GM23338 (cell line): ENCODE measurements at places on chromosomes 7 and 10. TPM values are rescaled to one million over a fixed set of nuclear protein-coding genes. Genes with fewer than 3 reads are reported as not detected.
A peak's percentile ranks its signal among the peaks of the same experiment; 100 is the strongest.

- DNase-seq, result peak; percentile 63
- no peaks in the 10 kb centered on the region for H3K36me3 ChIP-seq
- H3K27ac ChIP-seq, result no peak overlapping the region
- peaks cover 29% of the 10 kb centered on the region for H3K4me1 ChIP-seq
- peak overlapping the region; percentile 65 for H3K4me3 ChIP-seq
- H3K27me3 ChIP-seq, result peaks cover 98% of the 10 kb centered on the region
Observed at GRCh38 chr10:75398692-75399460, 2.7 kb downstream of the ZNF503 start.

- H3K27ac ChIP-seq, result no peak overlapping the region
- H3K4me1 ChIP-seq, result peaks cover 10% of the 10 kb centered on the region
- no peaks in the 10 kb centered on the region for H3K27me3 ChIP-seq
Observed at GRCh38 chr10:124534231-124534798, 72.7 kb downstream of the LHPP start.

- H3K4me3 ChIP-seq, result no peak overlapping the region
- no peaks in the 10 kb centered on the region for H3K4me1 ChIP-seq
- H3K36me3 ChIP-seq, result no peaks in the 10 kb centered on the region
- H3K27ac ChIP-seq, result no peak overlapping the region
- no peak for DNase-seq
- H3K27me3 ChIP-seq, result no peaks in the 10 kb centered on the region
Observed at GRCh38 chr10:84683980-84684740, 355.8 kb downstream of the CCSER2 start.

- H3K27me3 ChIP-seq, result no peaks in the 10 kb centered on the region
- DNase-seq, result peak; percentile 17
- no peak overlapping the region for H3K4me3 ChIP-seq
- H3K4me1 ChIP-seq, result peaks cover 17% of the 10 kb centered on the region
Observed at GRCh38 chr10:77452952-77453564, 184.6 kb downstream of the KCNMA1 start.

- no peaks in the 10 kb centered on the region for H3K36me3 ChIP-seq
- no peaks in the 10 kb centered on the region for H3K27me3 ChIP-seq
- no peak overlapping the region for H3K27ac ChIP-seq
- no peak for DNase-seq
Observed at GRCh38 chr7:36682102-36682501, 42.2 kb downstream of the AOAH start.

DNA sequence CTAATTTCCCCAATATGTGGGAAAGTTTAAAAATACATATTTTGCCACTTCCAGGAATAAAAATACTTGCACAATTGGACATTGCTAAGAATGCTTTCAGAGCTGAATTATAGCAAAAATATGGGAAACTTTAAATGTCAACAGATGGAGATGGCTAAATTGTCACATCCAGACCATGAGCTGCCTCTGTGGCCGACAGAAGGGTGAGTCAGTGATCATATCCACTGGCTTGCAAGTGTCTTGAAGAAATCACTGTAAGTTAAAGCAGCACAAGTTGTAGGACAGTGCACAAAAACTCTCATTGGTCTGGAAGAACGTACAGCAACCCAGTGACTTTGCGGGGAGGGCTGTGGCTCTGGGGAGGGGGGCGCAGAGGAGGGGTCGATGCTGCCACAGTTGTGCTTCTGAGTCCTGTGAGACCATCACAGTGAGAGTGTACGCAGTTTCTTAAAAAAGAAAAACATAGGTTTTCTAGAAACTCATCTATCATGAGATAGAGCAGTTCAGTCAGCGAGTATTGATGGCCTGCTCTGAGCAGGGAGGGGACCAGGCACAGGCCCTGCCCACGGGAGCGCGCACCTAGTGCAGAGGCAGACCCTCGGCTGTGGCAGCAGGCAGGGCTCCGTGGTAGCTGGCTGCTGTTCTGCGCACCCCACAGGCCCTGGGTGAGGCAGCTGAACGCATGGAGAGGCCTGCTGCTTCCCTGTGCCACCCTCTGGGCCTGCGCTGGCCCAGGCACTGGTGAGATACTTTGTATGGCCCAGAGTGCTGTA is 25.5 kb downstream of the LRRC27 start:
- no peaks in the 10 kb centered on the region for H3K4me1 ChIP-seq
- H3K36me3 ChIP-seq, result no peaks in the 10 kb centered on the region
- H3K27ac ChIP-seq, result no peak overlapping the region
- no peak overlapping the region for H3K4me3 ChIP-seq
- no peaks in the 10 kb centered on the region for H3K27me3 ChIP-seq
- DNase-seq, result no peak

The VWDE gene
- 35.3 and 45.5 TPM in 2 replicates for total RNA-seq

The PPP1R3C gene
- 1.6 and 1.8 TPM in 2 replicates for total RNA-seq
